ENCODE measurements at places on chromosomes 6 and 20.

DNA sequence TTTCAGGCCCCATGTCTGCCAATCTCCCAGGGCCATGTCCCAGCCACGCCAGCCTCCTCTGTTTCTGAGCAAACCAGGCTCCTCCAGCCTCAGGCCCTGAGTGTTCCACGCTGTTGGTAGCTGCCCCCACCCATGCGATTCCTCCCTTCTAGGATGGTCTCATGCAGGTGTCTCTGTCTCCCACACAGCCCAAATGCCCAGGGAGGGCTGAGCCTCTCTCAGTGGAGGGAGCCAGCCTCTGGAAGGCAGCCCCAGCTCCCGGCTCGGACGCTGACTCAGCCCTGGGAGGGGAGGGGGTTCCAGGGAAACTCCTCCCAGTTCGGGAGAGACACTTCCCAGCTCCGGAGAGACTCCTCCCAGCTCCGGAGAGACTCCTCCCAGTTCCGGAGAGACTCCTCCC is 122.9 kb upstream of the AFDN start:
- DNase-seq, result no peak

GRCh38 chr6:94217836-94218235 is 798.5 kb upstream of the EPHA7 start:
- no peak for DNase-seq

GRCh38 chr20:52305024-52305645 is 113.6 kb upstream of the ZFP64 start:
- DNase-seq, result no peak

GRCh38 chr6:7765575-7766325 is 39.9 kb downstream of the BMP6 start:
- DNase-seq, result no peak

- no peak for DNase-seq
Observed at GRCh38 chr6:111456208-111456607, 26.8 kb downstream of the REV3L start.

DNA sequence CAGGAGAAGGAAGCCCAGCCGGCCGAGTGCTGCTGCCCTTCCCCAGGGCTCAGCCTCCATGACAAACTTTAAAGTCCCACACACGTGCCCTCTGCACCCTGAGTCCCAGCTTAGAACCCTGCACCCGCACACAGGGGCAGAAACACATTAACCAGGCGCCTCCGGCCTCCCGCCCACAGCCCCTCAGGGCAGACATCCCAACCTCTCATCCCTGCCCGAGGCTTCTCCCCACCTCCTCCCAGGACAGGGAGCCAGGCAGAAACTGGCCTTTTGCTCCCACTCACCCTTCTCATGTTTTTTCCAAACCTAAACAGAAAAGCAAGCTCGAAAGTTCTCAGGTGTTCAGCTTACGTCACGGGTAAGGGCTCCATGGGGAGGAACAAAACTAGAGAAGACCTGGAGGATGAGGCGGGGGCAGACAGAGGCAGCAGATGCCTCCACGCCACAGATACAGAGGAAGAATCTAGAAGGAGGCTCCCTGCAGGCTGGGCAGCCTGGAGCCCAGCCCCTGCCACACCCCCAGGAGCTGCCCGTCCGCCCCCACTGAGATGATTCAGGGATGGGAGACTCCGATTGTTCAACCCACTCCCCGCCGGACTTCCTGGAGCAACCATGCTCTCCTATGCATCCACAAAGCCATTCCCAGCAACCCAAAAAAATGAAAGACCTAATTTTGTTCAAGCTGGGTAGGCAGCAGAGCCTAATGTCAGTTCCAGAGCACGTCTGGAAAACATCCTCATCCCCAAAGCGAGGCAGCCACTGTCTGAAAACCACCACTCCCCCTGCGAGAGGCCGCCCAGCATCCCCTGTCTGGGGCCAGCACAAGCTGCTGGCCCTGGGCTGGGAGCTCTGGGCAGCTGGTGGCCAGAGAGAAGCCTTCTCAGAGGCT is 8.8 kb downstream of the KCNQ2 start:
- DNase-seq, result no peak

GRCh38 chr20:35673884-35674283 is 9.2 kb upstream of the CPNE1 start:
- DNase-seq, result no peak

- DNase-seq, result peak; percentile 30
Observed at GRCh38 chr20:12217382-12217781, 299.7 kb downstream of the BTBD3 start.

GRCh38 chr6:33295621-33296369 is 2.9 kb downstream of the RGL2 start:
- DNase-seq, result no peak

- DNase-seq, result peak; percentile 75
Observed at GRCh38 chr6:134446218-134446848, 128.4 kb upstream of the SGK1 start.

- DNase-seq, result no peak
Observed at GRCh38 chr6:36997811-36998722, 7.4 kb upstream of the FGD2 start.

DNA sequence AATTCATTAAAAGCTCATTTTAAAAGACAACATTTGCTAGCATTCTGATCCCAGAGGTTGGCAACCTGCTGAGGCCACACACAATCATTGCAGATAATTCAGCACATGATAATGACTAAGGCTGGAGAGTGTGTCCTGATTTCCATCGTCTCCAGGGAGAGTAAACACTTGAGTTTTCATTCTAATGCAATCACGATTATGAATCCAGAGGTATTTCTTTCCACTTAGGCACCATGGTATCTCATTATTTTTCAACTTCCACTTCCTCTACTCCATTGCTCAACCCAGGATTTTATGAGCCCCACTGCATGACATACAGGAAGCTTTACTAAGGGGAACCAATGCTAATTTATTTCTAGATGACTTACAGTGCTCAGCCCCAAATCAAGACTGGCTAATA is 273.8 kb upstream of the AGPAT4 start:
- no peak for DNase-seq

DNA sequence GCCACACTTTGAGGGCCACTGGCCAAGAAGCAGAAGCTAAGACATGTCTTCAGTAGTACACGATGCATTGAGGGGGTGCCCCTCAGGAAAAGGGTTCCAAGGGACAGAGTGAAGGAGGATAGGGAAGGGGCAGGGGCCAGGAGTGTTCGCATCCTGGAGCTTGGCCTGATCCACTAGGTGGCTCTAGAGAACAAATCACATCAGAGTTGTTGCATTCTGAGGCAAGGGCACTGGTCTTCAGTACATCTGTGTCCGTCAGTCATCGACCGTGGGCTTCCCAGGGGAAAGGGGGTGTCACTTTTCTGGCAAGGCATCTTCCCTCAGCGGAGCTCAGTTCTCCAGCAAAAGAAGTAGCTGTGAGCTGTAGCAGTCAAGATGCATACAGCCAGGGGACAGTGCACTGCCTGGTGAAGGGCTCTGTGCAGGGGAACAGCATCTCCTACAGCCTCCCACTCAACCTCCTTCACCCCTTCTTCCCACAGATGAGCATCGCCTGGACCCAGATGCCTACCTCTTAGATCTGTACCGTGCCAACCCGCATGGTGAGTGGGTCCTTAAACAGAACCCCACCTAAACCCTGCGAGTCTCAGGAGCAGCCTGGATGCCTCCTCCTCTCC is 47.8 kb downstream of the ARHGAP40 start:
- DNase-seq, result no peak

- DNase-seq, result no peak
Observed at GRCh38 chr6:135797361-135797760, 54.1 kb upstream of the PDE7B start.

GRCh38 chr6:81766482-81767069 is 14.1 kb upstream of the TENT5A start:
- DNase-seq, result peak; percentile 96

DNA sequence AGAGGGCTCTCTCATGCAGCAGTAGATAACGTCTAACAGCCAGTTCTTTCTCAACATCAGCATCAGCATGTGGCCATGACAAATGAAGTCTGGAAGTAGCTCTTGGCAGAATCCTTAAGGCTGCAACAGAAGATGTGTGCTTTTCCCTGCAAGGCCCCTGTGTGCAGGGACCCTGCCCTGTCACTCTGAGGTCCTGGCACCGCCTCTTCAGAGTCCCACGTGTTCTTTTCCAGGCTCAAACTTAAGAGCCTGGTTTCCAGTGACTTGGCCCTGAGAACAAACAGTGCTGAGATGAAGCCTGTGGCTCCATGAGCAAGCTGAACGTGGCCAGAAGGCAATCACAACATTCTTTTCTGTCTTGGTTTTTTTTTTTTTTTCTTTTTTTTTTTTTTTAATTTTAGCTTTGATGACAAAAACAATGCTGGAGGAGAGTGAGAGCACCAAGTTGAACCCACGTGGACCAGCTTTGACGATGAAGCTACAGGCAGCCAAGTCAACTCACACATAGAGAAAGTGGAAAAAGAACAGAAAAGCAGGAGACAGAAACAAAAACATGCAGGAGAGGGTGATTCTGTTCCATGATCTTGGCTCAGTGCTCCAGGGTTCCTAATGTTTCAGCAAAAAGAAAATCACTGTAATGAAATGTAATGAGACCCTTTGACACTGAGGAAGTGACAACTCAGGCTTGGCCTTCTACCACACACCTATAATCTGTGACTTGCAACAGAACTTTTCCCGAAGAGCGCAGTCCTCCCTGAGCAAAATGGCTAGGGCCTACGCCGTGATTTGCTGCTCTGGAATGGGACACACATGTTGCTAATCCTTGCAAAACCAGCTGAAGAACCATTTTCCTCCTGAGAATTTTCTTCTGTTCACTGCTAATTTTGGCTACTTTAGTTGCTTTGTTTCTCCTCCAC is 86.1 kb downstream of the FOXC1 start:
- no peak for DNase-seq

- no peak for DNase-seq
Observed at GRCh38 chr20:14744723-14745122, 407.3 kb upstream of the FLRT3 start.

DNA sequence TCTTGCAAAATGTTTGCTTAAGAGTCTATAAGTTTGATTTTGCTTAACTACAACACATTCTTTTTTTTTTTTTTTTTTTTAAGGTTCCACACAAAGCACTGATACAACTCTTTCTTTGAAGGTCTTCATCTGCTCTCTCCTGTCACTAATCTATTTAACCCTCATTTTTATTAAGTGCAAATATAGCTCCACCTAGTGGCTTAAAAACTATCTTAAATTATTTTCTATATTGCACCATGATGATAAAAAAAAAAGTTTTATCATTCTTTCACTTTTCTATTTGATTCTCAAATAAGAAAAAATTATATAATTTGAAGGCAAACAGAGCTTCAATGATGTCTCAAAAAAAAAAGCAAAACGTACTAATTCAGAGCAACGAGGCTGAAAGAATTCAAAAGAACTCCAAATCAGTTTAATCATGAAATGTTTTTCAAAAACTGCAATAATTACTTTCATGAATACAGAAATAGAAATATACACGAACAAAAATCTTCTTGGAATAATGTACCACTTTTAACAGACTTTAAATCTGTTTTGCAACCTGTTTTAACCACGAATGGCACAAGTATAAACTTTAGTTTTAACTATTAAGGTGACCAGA is 12.8 kb downstream of the ESF1 start:
- no peak for DNase-seq

GRCh38 chr6:7446619-7447325 is 57.2 kb downstream of the RIOK1 start:
- no peak for DNase-seq

GRCh38 chr6:46350714-46351113 is 140.5 kb downstream of the RCAN2 start:
- DNase-seq, result no peak

DNA sequence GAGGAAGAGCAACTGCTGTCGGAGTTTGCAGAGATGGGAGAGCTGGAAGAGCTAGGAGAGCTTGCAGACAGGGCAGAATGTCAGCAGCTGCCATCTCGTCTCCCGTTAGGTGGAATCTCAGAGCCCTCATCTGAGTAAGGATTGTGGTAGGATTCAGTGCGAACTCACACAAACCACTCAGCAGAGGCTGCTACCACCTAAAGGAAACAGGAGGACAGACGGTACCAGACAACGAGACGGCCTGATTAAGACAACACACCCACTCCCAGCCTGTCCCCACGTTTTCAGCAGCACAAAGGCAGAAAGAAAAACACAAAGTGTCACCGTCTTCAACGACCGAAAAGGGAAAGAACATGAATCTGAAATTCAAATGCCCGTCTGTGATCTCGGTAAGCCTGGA is 4.1 kb downstream of the LEMD2 start:
- no peak for DNase-seq

- DNase-seq, result peak; percentile 44
Observed at GRCh38 chr6:2876210-2877056, 26.7 kb downstream of the SERPINB9 start.

GRCh38 chr6:25088513-25088912 is 152.8 kb upstream of the RIPOR2 start:
- no peak for DNase-seq

GRCh38 chr6:37607944-37608343 is 89.7 kb downstream of the MDGA1 start:
- peak; percentile 13 for DNase-seq

- DNase-seq, result no peak
Observed at GRCh38 chr6:157996918-157997702, 15.4 kb downstream of the SYNJ2 start.

DNA sequence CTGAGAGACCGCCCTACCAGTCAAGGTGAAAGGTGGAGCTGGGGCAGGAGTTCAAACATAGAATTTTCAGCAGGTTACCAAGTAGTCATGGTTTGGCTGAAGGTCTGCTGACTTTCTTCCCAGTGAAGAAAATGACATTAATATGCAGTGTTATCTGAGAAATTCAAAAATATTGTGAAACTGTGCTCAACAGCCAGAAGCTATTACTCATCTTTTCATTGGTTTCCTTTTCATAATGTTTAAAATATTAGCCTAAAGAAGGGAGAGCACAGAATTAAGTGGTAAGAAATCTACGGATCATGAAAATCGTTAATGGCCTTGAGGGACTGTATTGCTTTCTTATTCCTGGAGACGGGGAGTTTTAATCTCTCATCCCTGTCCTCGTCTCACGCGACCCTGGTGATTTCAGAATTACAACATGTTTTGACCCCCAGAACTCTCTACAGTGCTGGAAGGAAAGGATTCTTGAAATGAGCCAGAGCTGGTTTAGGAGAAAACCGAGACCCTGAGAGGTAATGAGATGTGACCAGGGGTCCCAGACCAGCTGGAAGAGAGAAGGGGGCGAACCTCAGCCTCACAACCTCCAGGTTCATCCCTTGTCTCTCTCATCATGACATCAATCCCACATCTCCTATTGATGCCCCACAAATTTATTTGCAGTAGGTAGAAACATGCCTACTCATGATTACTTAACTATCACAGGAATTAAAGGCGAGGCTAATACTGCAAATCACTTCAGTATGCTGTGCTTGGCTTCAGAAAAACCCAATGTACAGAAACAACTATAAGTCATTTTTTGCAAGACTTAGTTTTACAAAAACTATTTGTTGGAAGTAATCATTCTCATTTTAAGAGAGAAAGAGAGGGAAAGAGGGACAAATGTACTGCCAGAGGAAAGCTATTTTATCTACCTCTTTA is 209.5 kb downstream of the FNDC1 start:
- no peak for DNase-seq

DNA sequence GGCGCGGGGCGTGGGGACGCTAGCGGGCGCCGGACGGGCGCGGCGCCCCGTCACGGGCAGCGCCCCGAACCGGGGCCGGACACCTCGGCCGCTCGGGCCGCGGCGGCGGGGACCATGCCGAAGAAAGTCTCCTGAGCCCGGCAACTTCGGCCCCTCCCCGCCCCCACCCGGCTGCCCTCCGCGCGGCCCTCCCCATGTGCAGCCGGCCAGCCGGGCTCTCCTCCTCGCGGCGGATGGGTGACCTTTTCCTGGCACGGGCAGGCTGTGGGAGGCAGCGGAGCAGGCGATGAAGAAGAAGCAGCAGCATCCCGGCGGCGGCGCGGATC is 278 bp downstream of the UST start:
- no peak for DNase-seq
